ENCODE measurements at places on chromosomes 1 and 21. TPM values are rescaled to one million over a fixed set of nuclear protein-coding genes. Genes with fewer than 3 reads are reported as not detected.
A peak's percentile ranks its signal among the peaks of the same experiment; 100 is the strongest.

DNA sequence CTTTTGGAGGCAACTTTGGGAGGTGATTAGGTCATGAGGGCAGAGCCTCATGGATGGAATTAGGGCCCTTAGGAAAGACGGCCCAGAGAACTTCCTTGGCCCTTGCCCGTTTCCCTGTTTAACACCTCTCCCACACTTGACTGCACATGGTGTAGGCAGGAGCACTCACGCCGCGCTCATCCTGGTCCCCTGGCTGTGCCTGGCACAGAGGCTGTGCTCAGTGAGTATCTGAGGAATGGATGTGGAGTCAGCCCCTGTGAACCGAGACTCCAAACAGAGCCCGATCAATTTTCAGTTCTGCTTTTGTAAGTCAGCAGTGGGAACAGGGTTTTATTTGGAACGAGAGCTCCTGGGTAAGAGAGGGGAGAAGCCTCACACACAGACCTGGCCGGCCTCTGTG lies 29.8 kb upstream of the ETV3 start:
- H3K27ac ChIP-seq, result no peak overlapping the region
- no peaks in the 10 kb centered on the region for H3K36me3 ChIP-seq
- no peak overlapping the region for H3K4me3 ChIP-seq
- H3K27me3 ChIP-seq, result no peaks in the 10 kb centered on the region
- no peaks in the 10 kb centered on the region for H3K4me1 ChIP-seq

TACSTD2 gene
- 21.7 TPM for polyA plus RNA-seq

- no peak overlapping the region for H3K4me3 ChIP-seq
- H3K4me1 ChIP-seq, result no peaks in the 10 kb centered on the region
- H3K27me3 ChIP-seq, result peaks cover 2% of the 10 kb centered on the region
- no peak overlapping the region for H3K27ac ChIP-seq
- no peak for DNase-seq
These were observed 63.6 kb upstream of the CTTNBP2NL start for GRCh38 chr1:112332176-112333150.

GRCh38 chr1:200473698-200474371 lies 64.0 kb upstream of the ZNF281 start:
- DNase-seq, result no peak
- H3K4me3 ChIP-seq, result no peak overlapping the region
- no peaks in the 10 kb centered on the region for H3K4me1 ChIP-seq
- no peaks in the 10 kb centered on the region for H3K36me3 ChIP-seq

AVPR1B gene
- not detected for polyA plus RNA-seq

NR5A2 gene
- 16.4 TPM for polyA plus RNA-seq

DNA sequence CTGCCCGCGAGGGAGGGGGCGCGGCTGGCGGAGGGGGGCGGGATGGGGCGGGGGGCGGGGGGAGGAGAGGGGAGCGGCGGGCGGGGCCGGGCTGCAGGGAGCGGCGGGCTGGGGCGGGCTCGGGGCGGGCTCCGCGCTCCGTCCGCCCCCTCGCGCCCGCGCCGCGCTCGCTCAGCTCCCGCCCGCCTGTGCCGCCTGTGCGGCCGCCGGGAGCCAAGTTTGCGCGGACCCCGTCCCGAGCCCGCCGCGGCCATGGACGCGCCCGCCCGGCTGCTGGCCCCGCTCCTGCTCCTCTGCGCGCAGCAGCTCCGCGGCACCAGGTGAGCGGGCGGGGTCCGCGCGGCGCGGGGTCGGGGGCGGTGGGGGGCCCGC lies at the start of gene GABRD:
Gene GABRD (plus strand): TSS at position 174 of the 372 bp plus-strand sequence. CDS start 79 bp downstream, at position 253.
- H3K27ac ChIP-seq, result no peak within 1 kb of the TSS
- peaks cover 3% of the 10 kb centered on the region for H3K4me1 ChIP-seq
- H3K27me3 ChIP-seq, result peaks cover 68% of the 10 kb centered on the region
- H3K36me3 ChIP-seq, result no peaks in the 10 kb centered on the region
- DNase-seq, result peak; percentile 62

NBPF4 gene
- not detected for polyA plus RNA-seq

ADCY10 gene
- polyA plus RNA-seq, result 1.0 TPM

NGF gene
- polyA plus RNA-seq, result 0.60 TPM

NHLH2 gene
- 0.49 TPM for polyA plus RNA-seq

LDLRAD1 gene
- 0.13 TPM for polyA plus RNA-seq

ADGRL4 gene
- 0.44 TPM for polyA plus RNA-seq

- no peaks in the 10 kb centered on the region for H3K27me3 ChIP-seq
- H3K27ac ChIP-seq, result no peak overlapping the region
- no peaks in the 10 kb centered on the region for H3K36me3 ChIP-seq
- DNase-seq, result peak; percentile 21
- H3K4me1 ChIP-seq, result peaks cover 8% of the 10 kb centered on the region
These were observed 2.2 kb downstream of the PALMD start for GRCh38 chr1:99648107-99648506.

DNA sequence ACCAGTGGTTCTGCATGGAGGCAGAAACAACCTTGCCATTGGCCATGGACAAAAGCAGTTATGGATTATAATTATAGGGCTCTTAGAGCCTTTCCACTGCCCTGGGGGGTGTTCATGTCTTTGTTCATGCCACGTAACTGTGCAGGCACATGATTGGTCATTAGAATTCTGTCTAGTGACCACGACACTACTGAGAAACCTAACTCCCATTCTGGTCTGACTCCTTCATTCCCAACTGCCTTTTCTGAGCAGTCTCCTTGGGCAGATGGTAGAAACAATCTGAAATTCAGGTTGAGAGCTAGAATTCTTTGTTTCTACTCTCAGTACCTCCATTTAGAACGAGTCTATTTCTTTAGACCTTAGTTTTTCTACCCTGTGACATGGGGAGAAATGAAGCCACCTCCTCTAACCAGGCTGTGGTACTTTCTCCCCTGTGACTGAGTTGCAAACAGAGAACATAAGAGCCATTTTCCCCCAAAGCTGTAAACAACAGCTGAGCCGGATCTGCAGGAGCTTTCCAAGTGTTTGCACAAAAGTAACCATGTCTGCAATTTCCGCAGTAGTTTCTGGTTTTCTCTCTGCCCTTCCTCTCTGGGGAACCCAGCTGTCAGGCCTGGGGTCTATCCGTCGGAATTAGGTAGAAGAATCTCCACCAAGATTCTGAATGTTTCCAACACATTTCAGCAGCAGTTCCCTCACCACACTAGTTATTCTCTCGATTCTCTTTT lies 37.7 kb upstream of the IPO9 start:
- no peak for DNase-seq
- H3K27ac ChIP-seq, result peak overlapping the region; percentile 80
- H3K27me3 ChIP-seq, result no peaks in the 10 kb centered on the region
- H3K4me1 ChIP-seq, result peaks cover 20% of the 10 kb centered on the region
- no peak overlapping the region for H3K4me3 ChIP-seq
- H3K36me3 ChIP-seq, result no peaks in the 10 kb centered on the region

DNA sequence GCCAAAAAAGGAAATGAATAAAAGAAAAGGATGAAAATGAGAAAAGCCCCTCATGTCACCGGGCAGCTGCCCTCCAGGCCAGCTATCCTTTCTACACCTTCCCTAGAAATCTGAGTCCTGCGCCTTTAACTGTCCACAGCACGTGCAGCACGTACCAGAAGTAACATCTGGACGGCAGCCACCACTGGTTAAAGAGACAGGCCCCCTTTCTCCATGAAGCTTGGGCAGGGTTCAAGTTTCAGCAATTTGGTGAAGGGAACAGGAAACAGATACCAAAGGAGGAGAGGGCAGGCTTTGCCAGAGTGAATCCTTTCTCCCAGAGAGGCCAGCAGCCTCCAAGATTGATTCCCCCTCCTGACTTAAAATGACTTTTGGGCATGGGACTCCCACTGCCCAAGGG lies 3.6 kb upstream of the KIAA2013 start:
- peak overlapping the region; percentile 51 for H3K27ac ChIP-seq
- no peak overlapping the region for H3K4me3 ChIP-seq
- peaks cover 19% of the 10 kb centered on the region for H3K4me1 ChIP-seq
- DNase-seq, result peak; percentile 79
- no peaks in the 10 kb centered on the region for H3K27me3 ChIP-seq

GRCh38 chr1:170518965-170519364 lies 13.0 kb upstream of the GORAB start:
- H3K27me3 ChIP-seq, result no peaks in the 10 kb centered on the region
- no peak for DNase-seq
- no peaks in the 10 kb centered on the region for H3K36me3 ChIP-seq
- no peaks in the 10 kb centered on the region for H3K4me1 ChIP-seq

UHMK1 gene
- 8.0 TPM for polyA plus RNA-seq
